T-helper 17 cell (primary cell): ENCODE measurements at places on chromosomes 7 and 10. TPM values are rescaled to one million over a fixed set of nuclear protein-coding genes. Genes with fewer than 3 reads are reported as not detected.

Gene TMEM139
- 0.77 TPM for total RNA-seq

Gene RBP3
- not detected for total RNA-seq

Gene VPS37D
- not detected for total RNA-seq

Gene ITGA8
- not detected for total RNA-seq

Gene ELFN1
- not detected for total RNA-seq

Gene AQP1
- 0.35 TPM for total RNA-seq

Gene LRRC17
- total RNA-seq = 0.86 TPM

Gene SFXN3
- 40.8 TPM for total RNA-seq

Gene CDK1
- total RNA-seq = 0.67 TPM

Gene GNA12
- total RNA-seq = 19.2 TPM

Gene PAX2
- not detected for total RNA-seq

Gene PIP4K2A
- 205 TPM for total RNA-seq

Gene LRMDA
- total RNA-seq = not detected

Gene PTPRE
- 45.3 TPM for total RNA-seq

Gene GRID2IP
- total RNA-seq = 0.18 TPM

Gene FGL2
- total RNA-seq = 5.1 TPM

Gene DNA2
- 3.9 TPM for total RNA-seq

Gene LRRTM3
- not detected for total RNA-seq

Gene GPR158
- total RNA-seq = not detected

Gene RELN
- total RNA-seq = not detected

Gene NKX1-2
- total RNA-seq = not detected

Gene ADAP1
- total RNA-seq = 15.4 TPM
